Natural killer cell (primary cell): ENCODE measurements at places on chromosomes 7 and 10. TPM values are rescaled to one million over a fixed set of nuclear protein-coding genes. Genes with fewer than 3 reads are reported as not detected.

The CRYGN gene
- not detected for total RNA-seq

The SAP25 gene
- total RNA-seq: 46.4 TPM

The MAGI2 gene
- total RNA-seq: 0.09 TPM

The NUTM2A gene
- 0.93 TPM for total RNA-seq

The FXYD4 gene
- total RNA-seq: not detected

The STRIP2 gene
- 1.7 TPM for total RNA-seq

The ABCB1 gene
- total RNA-seq: 62.8 TPM

The CYP26C1 gene
- 0.09 TPM for total RNA-seq

The EIF4EBP2 gene
- total RNA-seq: 60.6 TPM

The VWA2 gene
- not detected for total RNA-seq

The ELMO1 gene
- total RNA-seq: 130 TPM

The CALHM3 gene
- total RNA-seq: not detected

The HOGA1 gene
- not detected for total RNA-seq

The SOSTDC1 gene
- total RNA-seq: not detected

The TSPAN15 gene
- 3.9 TPM for total RNA-seq

The CFAP43 gene
- not detected for total RNA-seq

The PROSER2 gene
- total RNA-seq: 1.9 TPM

The OR2A1 gene
- not detected for total RNA-seq

The RNF133 gene
- not detected for total RNA-seq

The GIMAP8 gene
- 17.7 TPM for total RNA-seq

The MYL10 gene
- not detected for total RNA-seq

The DNAJC12 gene
- not detected for total RNA-seq

The MBL2 gene
- total RNA-seq: not detected

The CRHR2 gene
- total RNA-seq: not detected

The CNNM1 gene
- total RNA-seq: not detected

The HYAL4 gene
- total RNA-seq: not detected

The ASB10 gene
- not detected for total RNA-seq

The PRKCQ gene
- 61.3 TPM for total RNA-seq

The ENTPD7 gene
- 3.7 TPM for total RNA-seq

The CTAGE8 gene
- total RNA-seq: not detected

The GDF2 gene
- not detected for total RNA-seq

The SORBS1 gene
- total RNA-seq: 2.4 TPM

The DBNL gene
- 129 TPM for total RNA-seq

The SLC18A3 gene
- total RNA-seq: not detected

The BICC1 gene
- total RNA-seq: not detected

The AKR1C8 gene
- 7.2 TPM for total RNA-seq

The NUTM2B gene
- 1.3 TPM for total RNA-seq

The AZGP1 gene
- not detected for total RNA-seq

The CYTH3 gene
- 42.6 TPM for total RNA-seq

The TRIM74 gene
- total RNA-seq: 2.3 TPM

The NPFFR1 gene
- total RNA-seq: 0.05 TPM

The MKX gene
- not detected for total RNA-seq

The FAS gene
- 26.5 TPM for total RNA-seq

The GDF10 gene
- total RNA-seq: not detected

The NDUFB2 gene
- 152 TPM for total RNA-seq

The STAG3 gene
- 5.0 TPM for total RNA-seq

The NPSR1 gene
- not detected for total RNA-seq

The WDR86 gene
- total RNA-seq: 1.6 TPM

The PARD3 gene
- 0.49 TPM for total RNA-seq

The ASB4 gene
- not detected for total RNA-seq

The TMEM236 gene
- 0.16 TPM for total RNA-seq

The SSMEM1 gene
- not detected for total RNA-seq

The MACC1 gene
- total RNA-seq: 0.45 TPM

The INHBA gene
- total RNA-seq: not detected
